ENCODE measurements at places on chromosomes 7 and 10.

DNA sequence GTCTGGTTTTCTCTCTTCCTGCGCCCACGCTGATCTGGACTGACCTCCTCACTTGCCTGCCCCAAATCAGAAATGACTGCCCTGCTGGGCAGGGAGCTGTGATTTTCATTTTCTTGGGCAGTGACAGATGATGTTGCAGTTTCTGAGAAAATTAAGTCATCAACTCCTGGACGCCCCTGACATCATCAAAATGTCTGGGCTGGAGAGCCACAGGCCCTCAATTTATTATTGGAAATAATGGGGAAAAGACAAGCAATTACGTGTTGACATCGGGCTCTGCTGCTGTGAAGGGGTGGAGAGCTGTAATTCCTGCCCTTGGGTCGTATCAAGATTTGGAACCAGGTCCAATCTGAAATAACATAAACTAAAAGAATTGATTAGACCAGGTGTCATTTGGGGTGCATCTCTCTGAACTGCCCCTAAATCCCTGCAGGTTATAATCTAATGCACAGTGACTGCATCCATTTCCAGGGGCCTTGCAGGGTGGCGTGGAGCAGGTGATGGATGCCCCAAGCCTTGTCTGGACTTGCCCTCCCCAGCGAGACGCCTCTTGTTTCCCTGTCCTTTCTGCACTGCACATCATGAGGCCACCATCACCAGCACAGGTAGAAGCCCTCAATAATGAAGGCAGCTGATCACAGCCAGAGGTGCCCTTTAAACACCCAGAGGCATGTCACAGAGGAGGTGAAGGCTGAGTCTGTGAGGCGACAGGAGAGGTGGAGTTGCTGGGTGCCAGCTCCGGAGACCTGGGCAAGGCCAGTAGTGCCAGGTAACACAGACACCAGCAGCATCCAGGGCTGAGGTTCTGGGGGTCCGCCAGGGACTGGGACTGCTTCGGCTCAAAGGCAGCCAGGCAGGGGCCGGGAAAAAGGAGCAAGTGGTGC lies 98.7 kb downstream of the HTR5A start:
- DNase-seq, result no peak

DNA sequence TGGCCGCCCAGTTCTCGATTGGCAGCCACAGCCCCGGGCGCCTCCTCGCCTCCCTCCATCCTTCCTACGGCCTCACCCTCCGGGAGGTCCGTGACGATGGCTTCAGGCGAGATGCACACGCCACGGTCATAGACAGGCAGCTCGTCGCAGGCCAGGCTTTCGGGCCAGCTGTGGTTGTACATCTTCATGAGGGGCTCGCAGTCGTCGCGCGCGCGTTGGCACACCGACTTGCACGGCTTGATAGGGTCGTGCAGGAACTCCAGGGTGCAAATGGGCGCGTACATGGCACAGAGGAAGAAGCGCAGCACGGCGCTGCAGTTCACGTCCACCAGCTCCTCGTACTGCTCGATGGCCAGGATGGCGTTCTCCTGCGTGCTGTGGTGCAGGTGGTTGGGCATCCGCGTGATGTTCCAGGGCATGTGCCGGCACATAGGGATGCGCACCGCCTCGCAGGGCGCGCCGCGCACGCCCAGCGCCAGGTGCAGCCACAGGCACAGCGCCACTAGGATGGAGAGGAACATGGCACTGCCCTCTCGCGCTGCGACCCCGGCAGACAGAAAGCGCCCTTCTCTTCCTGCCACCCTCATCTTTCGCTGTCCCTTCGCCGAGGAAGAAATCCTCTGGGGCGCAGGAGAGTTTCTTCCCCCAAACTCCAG lies 472 bp downstream of the SFRP4 start:
- DNase-seq, result no peak

DNA sequence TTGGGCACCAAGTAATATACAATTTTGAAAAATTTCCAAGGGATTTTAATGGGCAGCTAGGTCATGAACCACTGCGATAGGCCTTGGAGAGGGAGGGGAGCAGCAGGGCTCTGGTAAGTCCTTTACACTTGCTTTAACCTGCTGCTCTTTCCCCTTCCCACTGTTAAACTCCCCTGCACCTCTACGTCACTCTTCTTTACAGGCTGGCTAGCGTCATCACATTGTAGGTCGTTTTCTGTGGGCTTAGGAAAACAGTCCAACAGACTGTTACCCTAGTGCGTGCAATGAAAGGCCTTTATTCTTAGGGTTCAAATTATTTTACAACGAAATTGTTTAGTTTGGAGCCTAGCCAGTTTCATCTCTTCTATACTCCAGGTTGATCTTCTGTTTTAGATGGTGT lies 235.7 kb downstream of the AUTS2 start:
- no peak for DNase-seq

DNA sequence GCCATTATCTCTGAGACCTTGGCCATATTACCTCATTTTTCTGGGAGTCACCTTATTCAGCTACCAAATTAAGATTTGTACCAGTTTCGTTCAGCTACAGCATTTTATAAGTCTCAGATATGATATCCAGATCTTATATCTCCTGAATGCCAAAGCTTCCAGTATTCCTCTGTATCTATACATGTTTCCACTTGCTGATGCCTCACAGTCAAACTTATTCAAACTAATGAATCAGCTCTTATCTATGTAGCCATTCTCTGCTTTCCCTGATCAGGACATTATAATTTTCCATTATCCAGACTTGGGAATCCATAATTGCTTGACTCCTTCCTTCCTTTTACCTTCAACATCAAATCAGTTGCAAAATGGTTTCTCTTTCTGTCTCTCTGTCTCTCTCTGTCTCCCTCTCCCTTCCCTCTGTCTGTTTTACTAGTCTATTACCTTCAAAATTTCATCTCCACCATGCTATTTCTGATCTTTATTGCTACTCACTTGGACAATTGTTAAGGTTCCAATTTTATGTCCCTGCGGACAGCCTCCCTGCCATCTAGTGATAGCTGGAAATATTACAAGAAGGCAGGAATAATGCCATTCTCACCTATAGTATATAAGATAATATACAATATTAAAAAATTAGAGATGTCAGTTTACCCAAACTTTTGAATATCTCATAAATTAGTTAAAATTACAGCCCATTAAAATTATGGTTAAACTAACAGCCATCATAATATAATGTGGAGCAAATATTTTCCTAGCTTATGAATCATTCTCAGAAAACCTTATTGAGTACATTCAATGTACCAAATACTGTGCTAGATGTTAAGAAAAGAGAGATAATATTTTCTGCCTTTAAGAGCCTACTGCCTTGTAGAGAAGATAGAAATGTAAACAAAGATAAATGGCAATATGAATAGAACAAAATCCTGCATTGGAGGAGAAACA lies 89.8 kb downstream of the PCLO start:
- no peak for DNase-seq

GRCh38 chr10:122672655-122673054 lies 27.0 kb downstream of the C10orf120 start:
- DNase-seq, result no peak

GRCh38 chr10:24008164-24009091 lies 200.5 kb upstream of the KIAA1217 start:
- no peak for DNase-seq
